ENCODE measurements at places on chromosomes 3 and 15. TPM values are rescaled to one million over a fixed set of nuclear protein-coding genes. Genes with fewer than 3 reads are reported as not detected.
A peak's percentile ranks its signal among the peaks of the same experiment; 100 is the strongest.

The FAH gene
- 15.7 TPM for total RNA-seq

The ATP8B4 gene
- 10.1 TPM for total RNA-seq

The USP4 gene
- 64.2 TPM for total RNA-seq

The CCR1 gene
- 2.0 TPM for total RNA-seq

The RAB8B gene
- total RNA-seq = 35.1 TPM

The RASL12 gene
- total RNA-seq = 7.8 TPM

The SYNPR gene
- total RNA-seq = 86.0 TPM

The IQCF5 gene
- total RNA-seq = not detected

DNA sequence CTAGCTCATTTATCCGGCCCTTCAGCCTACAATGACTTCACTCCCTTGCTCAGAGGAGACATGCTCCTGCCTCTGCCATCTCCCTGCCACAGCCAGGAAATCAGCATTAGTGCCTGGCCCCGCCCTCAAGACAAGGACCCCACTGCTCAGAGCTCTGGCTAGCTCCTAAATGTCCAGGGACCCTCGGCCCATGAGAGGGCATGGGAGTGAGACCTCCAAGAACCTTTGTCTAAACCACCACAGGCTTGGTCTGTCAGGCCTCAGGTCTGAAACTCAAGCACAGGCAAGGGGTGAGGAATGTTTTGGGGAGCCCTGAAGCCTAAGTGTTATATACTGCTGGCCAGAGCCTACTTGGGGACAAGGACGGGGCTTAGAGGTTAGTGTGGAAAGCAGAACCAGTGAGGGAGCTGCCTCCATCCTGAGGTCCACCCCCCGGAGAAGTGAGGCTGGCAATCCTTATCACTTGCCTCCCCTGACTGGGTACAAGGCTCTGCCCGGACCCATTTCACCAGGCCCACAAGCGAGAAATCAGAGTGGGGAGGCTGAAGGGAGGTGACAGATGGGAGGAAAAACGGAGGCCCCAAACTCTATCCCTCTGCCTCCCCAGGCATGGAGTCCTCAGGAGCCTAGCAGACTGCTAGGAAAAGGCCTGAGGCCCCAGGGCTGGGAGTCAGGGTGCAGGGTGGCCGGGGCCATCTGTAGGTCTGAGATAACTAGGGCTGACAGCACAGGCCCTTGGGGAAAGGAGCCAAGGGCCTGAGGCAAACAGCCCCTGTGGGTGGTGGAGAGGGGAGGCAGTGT lies 18.8 kb downstream of the SHF start:
- DNase-seq = no peak

DNA sequence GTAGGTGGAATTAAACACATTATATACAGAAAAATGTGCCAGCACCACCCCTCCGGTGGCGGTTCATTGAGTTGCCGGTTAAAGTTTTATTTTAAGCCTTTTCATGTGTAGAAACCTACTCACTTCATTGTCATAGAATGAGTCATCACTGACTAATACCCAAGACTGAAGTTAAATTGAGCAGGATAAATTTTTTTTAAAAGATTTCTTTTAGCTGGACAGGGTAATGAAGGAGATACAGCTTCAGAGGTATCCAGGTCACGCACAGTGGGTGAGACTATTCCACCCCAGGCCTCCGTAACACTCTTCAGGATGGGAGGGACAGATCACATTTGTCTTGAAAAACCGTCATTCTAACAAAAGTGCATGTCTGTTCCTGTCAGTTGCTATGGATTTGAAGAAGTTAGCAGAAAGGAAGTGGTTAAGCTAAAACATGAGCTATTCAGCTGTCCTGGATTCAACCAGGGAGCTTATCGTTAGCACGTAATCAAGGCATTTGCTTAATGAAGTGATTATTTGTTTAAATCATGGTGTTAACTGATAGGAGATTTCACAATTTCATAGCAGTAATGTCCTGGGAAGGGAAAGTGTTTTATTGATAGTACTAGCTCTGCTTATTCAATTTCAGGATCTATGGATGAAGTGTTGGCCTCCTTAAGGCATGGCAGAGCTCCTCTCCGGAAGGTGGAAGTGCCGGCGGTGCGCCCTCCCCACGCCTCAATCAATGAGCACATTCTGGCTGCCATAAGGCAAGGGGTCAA lies 23.4 kb downstream of the WHAMM start:
- no peak for DNase-seq

- no peak for DNase-seq
These were observed 37.4 kb downstream of the WWTR1 start for GRCh38 chr3:149620291-149621020.

- peak; percentile 77 for DNase-seq
These were observed 45.7 kb downstream of the B3GNT5 start for GRCh38 chr3:183298701-183299153.

GRCh38 chr3:141411251-141411771 lies 43.0 kb downstream of the ZBTB38 start:
- DNase-seq = no peak

DNA sequence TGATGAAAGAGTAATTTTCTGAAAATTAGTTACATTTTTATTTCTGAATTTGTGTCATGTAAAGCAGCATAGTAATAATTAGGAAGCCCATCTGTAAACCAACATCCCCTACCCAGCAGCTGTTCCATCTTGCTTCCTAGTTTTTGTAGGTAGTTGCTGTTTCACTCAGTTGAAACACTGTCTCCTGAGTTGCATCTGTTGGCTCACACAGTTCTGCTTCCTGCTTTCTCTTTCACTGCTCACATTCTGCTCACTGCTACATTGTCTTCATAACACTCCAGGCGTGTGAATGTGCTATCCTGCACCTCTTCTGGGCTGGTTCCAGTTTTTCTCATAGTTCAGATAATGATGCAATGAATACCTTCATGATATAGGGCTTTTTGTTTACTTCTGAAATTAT lies 123.4 kb downstream of the EPHB1 start:
- DNase-seq = no peak

- DNase-seq = no peak
These were observed 43.5 kb upstream of the CTNNB1 start for GRCh38 chr3:41155834-41156233.

DNA sequence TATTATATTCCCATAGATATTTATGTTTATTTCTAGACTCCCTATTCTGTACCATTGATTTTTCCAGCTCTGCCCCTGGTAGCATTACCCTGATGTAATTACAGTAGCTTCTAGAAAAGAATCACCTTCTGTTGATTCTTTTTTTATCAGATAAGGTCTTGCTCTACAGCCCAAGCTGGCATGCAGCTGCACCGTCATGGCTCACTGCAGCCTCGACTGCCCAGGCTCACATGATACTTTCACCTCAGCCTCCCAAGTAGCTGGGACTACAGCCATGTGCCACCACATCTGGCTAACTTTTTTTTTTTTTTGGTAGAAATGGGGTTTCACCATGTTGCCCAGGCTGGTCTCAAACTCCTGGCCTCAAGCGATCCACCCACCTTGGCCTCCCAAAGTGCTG lies 41.8 kb downstream of the SLC24A1 start:
- no peak for DNase-seq

DNA sequence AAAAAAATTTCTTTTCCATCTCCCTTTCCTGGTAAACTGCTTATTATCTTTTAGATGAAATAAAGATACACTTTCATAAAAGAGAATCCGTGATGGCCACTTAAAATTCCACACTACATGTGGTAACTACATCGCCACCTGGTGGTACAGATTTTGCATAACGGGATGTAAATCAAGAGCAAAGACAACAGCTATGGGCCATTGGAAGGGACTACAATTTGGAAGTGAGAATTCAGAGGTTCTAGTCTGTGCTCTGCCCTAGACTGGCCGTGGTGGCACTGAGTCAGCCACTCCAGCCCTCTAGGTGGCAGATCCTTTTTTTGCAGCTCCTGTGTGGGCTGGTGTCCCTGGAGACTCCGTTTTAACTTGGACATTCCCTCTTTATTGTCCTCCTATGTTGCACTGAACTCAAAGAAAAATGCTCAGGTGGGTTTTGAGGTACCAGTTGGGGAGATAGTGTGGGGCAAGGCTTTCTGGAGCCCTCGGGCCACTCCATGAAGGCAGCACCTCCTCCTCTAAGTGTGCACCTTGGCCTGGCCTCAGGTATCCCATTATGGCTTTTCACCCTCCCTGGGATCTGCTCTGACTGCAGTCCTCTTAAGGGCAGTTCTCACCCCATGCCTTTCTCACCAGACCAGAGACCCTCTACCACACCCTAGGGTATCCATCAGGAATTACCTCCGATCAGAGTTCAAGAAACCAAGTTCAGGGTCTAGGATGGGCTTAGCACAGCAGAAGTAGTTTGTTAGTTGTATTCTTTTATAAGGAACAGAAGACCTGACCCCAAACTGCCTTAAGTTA lies 54.9 kb downstream of the SPSB4 start:
- no peak for DNase-seq

DNA sequence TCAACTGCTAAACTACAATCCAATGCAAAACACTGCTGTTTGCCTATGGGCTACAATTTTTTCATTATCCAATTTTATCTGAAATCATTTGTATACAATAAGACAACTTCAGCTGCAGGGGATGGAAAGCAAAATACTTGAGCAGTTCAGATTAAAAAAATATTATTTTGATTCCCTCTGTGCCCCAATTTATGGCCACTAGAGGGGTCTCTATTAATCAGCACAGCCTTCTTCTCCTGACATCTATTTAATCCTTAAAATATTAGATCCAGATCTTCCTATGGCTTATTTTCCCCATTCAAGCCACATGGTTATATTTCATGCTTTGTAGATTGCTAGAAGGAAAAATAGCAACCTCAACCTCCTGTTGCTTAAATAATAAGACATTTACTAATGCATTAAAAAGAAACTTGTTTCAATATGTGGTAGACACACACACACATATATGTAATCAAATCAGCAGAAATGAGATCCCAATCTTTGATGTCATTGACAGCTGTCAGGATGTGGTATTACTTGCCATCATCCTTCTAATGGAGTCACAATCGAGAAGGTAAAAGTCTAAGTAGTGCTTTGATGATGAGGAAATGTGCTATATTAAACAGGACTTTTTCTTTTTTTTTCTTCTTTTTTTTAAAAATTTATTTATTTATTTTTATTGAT lies 104.2 kb downstream of the P2RY1 start:
- no peak for DNase-seq

DNA sequence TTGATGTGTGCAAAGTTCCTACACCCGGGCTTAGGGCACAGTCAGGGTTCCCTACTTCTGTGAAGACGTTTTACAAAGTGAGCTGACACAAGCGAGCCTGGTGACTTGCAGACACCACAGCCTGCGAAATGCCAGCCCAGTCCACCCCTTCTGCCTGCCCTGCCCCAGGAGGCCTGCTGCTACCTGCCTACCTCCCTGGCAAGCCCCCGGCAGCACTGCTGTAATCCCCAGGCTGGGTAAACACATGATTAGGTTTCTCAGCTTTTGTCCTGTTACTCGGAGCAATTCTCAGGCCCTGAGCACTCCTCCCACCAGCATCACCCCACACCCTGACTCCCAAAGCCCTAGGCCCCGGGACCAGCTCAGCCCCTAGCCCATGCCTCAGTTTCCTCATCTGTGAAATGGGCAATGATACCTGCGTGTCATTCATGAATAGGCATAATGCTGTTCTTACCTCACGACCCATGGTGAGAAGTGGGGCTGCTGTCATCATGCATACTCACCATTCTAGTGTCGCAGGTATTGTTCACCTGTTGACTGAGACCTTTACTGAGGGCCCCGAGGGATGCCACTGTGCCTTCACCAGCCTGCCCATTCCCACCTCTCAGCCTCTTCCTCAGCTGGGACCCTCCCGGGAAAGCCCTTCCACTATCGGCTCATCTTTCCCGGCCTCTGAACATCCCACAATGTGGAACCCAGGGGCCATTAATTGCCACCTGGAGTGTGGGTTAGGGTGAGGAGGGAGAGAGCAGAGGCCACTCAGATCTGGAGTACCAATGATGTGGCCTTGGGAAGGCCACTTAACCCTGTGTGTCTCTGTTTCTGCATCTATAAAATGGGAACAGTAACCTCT lies 31.5 kb upstream of the SLC6A6 start:
- no peak for DNase-seq

DNA sequence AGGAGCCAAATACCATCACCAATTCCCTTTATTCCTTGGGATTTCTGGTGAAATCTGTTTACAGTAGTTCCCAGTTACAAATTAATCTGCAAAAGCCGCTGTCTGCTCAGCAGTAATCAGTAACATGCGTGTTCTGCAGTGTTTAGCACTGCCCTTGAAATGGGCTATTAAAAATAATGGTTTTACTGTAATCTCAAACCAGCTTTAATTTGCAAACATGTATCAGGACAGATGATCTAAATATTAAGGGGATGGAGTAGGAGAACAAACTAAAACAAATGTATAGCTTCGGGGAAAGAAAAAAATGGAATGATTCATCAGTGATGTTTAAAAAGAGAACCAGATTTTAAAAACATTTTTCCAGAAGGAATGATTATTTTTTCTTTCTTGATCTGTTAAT lies 513.2 kb downstream of the MECOM start:
- DNase-seq = no peak

DNA sequence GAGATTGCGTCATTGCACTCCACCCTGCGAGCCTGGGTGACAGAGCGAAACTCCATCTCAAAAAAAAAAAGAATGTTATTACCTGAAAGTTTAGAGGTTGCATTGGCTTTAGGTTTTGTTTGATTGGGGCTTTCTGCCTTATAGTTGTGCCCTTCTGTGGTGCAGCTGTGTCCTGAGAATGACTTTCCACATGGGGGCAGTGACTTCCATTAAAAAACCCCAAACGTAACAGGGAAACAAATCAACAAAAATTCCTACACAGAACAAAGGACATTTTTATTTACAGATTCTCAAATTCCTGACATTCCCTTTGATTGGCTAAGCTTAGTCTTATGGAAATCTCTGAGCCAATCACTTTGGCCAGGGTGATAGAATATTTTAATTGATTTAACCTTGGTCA lies 154.1 kb upstream of the GPR149 start:
- no peak for DNase-seq

DNA sequence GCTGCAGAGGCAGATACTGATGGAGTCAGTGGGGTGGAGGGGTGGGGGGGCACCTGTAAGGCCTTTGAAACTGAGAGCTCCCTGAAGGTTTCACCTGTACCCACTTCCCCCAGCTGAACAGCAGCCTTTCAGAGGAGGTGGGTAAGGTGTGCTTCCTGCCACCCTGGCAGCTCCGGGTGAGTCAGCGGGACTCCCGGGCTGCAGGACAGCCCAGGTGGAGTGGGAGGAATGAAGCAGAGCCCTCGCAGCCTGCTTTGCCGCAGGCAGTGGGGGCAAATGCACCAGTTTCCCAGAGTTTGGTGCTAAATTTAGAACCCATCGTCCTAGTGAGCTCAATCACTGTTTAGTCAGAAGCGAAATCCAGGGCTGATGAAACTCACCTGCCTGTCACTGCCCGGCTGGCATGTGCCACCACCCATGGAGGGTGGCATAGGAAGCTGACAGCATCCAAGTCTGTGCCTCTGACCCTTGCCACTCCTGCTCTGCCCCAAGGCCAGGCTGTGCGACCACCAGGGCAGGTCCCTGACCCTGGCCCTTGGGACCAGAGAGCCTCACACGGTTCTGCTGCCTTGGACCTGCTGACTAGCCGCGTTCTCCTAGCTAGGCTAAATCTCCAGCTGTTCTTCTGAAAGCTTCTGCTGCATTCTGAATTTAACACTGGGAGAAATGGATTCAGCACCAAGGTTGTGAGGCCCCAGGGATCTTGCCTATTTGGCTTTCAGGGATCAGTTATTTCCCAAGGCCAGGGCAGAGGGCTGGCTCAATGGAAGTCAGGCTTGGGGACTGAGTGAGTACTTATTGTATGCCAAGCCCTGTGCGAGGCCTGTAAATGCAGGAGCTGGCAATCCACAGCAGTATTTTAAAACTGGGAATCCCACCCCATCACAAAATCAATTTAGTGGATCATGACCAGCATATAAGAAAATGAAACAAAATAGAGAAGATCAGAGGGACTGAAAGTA lies 67.3 kb upstream of the RASGRF1 start:
- DNase-seq = no peak

All from dorsolateral prefrontal cortex (tissue), 122 donors.